ENCODE measurements at places on chromosomes 2 and 18. TPM values are rescaled to one million over a fixed set of nuclear protein-coding genes. Genes with fewer than 3 reads are reported as not detected.

The STPG4 gene
- not detected for polyA plus RNA-seq

DNA sequence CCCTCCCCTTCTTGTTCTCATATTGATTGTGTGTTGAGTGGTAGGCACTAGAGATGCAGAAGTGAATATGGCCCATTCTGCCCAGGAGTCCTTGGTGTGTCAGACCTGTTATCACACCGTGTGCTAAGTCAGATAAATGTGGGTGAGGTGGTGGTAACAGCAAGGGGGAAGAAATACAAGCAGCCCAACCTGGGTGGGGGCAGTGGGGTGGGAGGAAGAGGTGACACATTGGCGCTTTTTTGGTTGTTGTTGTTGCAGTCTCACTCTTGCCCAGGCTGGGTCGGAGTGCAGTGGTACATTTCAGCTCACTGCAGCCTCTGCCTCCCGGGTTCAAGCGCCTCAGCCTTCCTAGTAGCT lies 12.8 kb downstream of the B3GNT2 start:
- H3K4me3 ChIP-seq: no peak overlapping the region
- no peak for DNase-seq
- H3K36me3 ChIP-seq: no peaks in the 10 kb centered on the region
- no peaks in the 10 kb centered on the region for H3K27me3 ChIP-seq
- H3K4me1 ChIP-seq: peaks cover 62% of the 10 kb centered on the region

DNA sequence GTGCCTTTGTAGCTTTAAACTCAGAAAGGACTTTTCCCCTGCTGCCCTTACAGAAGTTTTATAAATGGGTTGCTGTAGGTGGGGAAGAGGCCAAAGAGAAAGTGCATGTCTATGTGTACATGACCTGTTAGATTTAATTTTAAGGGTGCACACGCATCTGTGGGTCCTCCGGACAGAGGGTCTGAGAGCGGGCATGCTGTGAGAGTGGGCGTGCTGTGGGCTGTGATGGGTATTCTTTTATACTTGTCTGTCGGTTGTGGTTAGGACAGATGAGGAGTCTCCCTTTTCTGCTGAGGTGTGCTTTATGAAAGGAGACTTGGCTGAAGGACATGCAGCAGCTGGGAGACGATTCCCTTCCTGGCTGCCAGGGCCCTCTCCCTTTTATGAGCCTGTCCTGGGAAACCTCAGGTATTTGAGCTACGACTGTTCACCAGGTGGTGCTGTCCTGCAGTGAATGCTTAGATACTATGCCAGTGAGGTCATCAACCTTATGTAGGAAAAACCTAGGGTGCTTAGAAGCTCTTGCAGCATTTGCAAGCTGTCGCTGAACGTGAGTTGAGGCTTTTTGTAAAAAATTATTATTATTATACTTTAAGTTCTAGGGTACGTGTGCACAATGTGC lies 67.5 kb downstream of the TANC1 start:
- no peaks in the 10 kb centered on the region for H3K36me3 ChIP-seq
- no peak for DNase-seq
- peak overlapping the region; percentile 51 for H3K27ac ChIP-seq
- H3K27me3 ChIP-seq: no peaks in the 10 kb centered on the region

- no peak for DNase-seq
- no peaks in the 10 kb centered on the region for H3K4me1 ChIP-seq
- no peak overlapping the region for H3K4me3 ChIP-seq
- no peak overlapping the region for H3K27ac ChIP-seq
Observed at GRCh38 chr2:174704061-174704460, 60.2 kb downstream of the CHRNA1 start.

DNA sequence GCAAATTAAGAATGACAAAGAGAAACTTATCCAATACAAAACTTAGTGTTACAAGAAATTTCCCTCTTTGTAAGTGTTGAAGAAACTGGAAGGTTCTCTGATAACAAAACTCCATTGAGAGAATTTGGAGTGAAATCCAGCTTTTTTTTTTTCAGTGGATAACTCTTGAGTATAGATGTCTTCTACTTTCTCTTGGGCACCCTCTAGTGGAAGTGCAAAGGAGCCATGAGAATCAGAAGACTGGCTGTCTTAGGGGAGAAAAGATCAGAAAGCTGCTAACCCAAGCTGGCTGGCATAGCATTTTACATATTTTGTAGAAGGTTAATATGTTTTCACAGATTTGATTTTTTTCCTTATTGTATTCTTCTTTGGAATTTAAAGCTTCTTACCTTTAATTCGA lies 138.8 kb upstream of the SATB2 start:
- no peak overlapping the region for H3K4me3 ChIP-seq
- no peak overlapping the region for H3K27ac ChIP-seq
- no peaks in the 10 kb centered on the region for H3K36me3 ChIP-seq

The ACADL gene
- polyA plus RNA-seq: 0.21 TPM

DNA sequence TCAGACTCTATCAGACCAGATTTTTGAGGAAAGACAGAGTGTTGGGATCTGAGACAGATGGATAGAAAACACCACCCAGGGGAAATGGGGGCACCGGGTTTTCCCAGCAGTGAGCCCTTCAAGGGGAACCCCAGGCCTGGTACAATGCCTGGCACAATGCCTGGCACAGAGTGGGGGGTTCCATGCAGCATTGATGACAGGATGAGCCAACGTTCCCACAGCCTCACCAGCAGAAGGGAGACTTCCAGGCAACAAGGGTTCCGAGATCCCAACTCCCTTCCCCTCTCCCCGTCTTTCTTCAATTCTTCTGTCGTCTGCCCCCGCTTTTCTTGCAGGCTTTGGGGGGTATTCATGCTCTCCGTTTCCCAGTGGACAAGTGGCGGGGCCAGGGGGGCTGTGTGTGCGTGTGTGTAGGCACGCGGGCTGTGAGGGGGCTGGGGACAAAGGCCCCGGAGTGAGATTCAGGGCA lies 132.1 kb upstream of the HAAO start:
- H3K27ac ChIP-seq: peak overlapping the region; percentile 87
- no peak overlapping the region for H3K4me3 ChIP-seq
- no peaks in the 10 kb centered on the region for H3K27me3 ChIP-seq
- H3K4me1 ChIP-seq: peaks cover 65% of the 10 kb centered on the region
- DNase-seq: no peak
- H3K36me3 ChIP-seq: no peaks in the 10 kb centered on the region

The PSMA8 gene
- not detected for polyA plus RNA-seq

DNA sequence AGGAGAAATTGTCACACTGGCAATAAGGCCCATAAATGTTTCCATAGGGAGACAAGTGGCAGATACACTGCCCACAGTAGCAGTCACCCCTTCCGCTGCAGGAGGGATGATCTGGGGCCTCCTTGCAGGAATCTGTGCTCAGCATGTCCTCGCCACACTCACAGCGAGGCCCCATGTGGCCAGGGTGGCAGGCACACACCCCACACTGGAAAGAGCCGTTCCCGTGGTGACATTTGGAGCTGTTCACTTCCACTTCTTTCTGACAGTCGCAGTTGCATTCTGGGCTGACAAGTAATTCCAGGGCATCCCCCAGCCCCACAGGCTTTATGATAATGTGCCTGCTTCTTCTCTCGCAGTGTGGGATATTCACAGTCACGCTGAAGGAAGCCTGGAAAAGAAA lies 62.6 kb downstream of the ITGB6 start:
- no peak for DNase-seq
- H3K27me3 ChIP-seq: no peaks in the 10 kb centered on the region
- H3K4me3 ChIP-seq: no peak overlapping the region
- H3K27ac ChIP-seq: no peak overlapping the region
- H3K36me3 ChIP-seq: no peaks in the 10 kb centered on the region

DNA sequence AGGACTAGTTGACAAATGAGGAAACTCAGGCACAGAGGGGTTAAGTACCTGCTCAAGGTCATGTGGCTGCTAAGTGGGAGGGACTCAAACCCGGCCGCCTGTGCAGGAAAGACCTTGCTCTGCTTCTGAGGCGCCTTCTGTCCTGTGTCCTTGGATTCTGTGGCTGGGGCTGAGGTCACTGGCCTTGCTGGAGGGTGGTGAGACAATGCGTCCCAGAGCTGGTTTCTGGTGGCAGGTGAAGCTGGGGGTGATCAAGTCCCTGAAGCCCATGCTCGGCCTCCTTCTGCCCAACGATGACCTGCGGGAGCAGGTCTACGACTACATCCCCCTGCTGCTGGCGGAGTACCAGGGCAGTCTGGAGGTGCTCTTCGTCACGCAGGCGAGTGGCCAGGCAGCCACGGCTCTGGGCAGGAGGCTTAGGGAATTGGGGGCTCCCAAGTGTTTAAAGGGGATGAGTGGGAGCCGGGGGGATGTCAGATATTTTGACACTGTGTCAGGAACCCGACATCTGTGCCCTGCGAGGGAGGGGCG lies 16.1 kb downstream of the MROH2A start:
- DNase-seq: no peak
- no peak overlapping the region for H3K27ac ChIP-seq
- H3K36me3 ChIP-seq: no peaks in the 10 kb centered on the region
- H3K27me3 ChIP-seq: no peaks in the 10 kb centered on the region
- no peaks in the 10 kb centered on the region for H3K4me1 ChIP-seq
- no peak overlapping the region for H3K4me3 ChIP-seq

DNA sequence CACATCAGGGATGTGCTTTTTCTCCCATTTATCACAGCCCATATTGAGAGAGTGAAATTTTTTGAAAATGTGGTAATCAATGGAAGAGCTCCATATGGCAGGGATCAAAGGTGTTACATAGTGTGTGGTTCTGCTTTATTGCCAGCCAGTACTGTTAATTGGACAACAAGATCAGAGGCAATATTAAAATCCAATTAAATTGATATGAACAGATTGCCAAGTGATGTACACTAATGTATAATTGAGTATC lies 338.9 kb downstream of the BCL11A start:
- no peak overlapping the region for H3K4me3 ChIP-seq
- no peak overlapping the region for H3K27ac ChIP-seq
- H3K4me1 ChIP-seq: no peaks in the 10 kb centered on the region
- H3K27me3 ChIP-seq: no peaks in the 10 kb centered on the region
- H3K36me3 ChIP-seq: no peaks in the 10 kb centered on the region
- no peak for DNase-seq

DNA sequence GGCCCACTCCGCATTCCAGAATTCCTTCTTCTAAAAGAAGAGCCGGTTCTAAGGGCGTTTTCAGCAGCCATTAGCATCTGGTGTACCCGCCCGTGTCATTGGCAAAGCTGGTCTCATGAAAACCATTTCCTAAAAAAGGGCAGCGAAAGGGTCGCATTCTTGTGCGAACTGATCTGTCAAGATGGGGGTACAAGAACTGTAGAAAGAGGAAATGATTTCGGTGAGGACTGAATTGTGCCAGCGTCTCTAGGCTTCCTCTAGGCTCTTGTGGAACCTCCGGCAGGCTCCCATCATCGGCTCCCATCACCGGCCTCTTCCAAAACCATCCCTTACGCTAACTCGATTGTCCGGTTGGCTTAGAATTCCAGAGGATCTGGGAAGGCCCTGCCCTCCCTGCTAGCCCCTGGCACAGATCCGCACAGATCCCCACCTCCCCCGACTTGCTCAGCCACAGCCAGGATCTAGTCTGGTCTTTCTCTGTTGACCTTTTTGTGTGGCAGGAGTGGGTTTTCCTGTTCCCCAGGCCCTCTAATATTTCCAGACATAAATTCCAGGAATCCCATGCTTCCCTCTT lies 1.3 kb downstream of the RAB31 start:
- H3K4me1 ChIP-seq: peaks cover 18% of the 10 kb centered on the region
- H3K27ac ChIP-seq: peak overlapping the region; percentile 45
- DNase-seq: no peak
- H3K4me3 ChIP-seq: peak overlapping the region; percentile 71
- no peaks in the 10 kb centered on the region for H3K27me3 ChIP-seq

- peaks cover 4% of the 10 kb centered on the region for H3K36me3 ChIP-seq
- peak overlapping the region; percentile 24 for H3K27ac ChIP-seq
- no peak overlapping the region for H3K4me3 ChIP-seq
- peaks cover 15% of the 10 kb centered on the region for H3K4me1 ChIP-seq
- DNase-seq: no peak
Observed at GRCh38 chr2:126664639-126665038, 8.7 kb downstream of the GYPC start.

- H3K4me1 ChIP-seq: peaks cover 15% of the 10 kb centered on the region
- no peak for DNase-seq
Observed at GRCh38 chr2:219570924-219571310, 422 bp downstream of the OBSL1 start.

- peaks cover 3% of the 10 kb centered on the region for H3K4me1 ChIP-seq
- H3K27me3 ChIP-seq: no peaks in the 10 kb centered on the region
- DNase-seq: peak; percentile 51
- no peak overlapping the region for H3K27ac ChIP-seq
Observed at GRCh38 chr2:70104231-70105111, 17.2 kb downstream of the PCBP1 start.

The EMILIN2 gene
- polyA plus RNA-seq: 38.2 TPM

The GBX2 gene
- polyA plus RNA-seq: 0.15 TPM
